ENCODE measurements at places on chromosomes 5 and 9. TPM values are rescaled to one million over a fixed set of nuclear protein-coding genes. Genes with fewer than 3 reads are reported as not detected.

DNA sequence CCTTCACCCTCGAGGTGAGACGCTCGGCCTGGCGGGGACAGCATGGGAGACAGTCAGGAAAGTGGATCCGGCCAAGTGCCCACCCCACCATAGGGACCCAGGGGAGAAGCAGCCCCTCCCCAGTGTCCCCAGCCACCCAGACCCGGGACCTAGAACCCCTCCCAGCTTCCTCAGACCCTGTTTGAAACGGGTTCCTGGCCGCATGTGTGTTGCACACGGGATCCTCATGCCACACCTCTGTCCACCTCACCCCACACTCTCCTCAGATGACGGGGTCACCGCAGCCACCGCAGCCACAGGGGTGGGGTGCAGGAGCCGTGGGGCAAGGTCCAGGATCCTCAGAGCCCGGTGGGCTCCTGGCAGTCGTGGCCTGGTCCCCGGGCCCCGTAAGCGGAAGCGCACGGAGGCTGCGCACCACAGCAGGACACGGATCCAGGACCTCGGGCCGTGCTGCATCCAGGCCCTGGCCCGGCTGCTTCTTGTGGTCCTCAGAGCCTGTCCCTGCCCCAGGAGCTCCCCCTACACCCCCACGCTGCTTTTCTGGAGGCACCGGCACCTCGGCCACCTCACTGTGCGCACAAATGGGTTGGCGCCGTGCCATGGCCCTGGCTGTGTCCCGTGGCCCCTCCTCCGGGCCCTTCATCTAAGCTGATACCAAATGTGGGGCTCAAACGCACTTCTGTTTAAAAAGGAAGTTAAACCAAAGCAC is 15.3 kb downstream of the TERT start:
- H3K36me3 ChIP-seq, result no peaks in the 10 kb centered on the region
- no peak overlapping the region for H3K4me3 ChIP-seq
- no peaks in the 10 kb centered on the region for H3K4me1 ChIP-seq
- H3K27me3 ChIP-seq, result no peaks in the 10 kb centered on the region

DNA sequence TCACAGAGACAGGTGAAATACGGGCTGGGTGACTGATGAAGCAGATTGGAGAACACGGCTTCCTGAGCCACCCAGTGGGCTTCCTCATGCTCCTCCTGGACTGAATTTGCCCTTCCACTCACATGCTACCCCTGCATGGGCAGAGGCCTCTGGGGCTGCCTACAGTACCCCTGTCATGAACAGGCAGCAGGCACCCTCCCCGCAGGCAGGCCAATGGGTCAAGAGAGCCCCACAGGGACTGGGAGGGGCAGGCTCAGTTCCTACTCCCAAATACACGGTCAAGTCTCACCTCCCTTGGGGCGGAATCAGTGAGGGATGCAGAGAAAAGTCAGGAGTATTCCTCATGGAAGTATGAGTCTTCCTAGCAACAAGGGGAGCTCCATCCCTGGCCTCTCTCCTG is 48.6 kb upstream of the ZBTB43 start:
- H3K36me3 ChIP-seq, result no peaks in the 10 kb centered on the region
- no peaks in the 10 kb centered on the region for H3K27me3 ChIP-seq
- H3K4me3 ChIP-seq, result no peak overlapping the region
- H3K27ac ChIP-seq, result no peak overlapping the region
- no peak for DNase-seq
- H3K4me1 ChIP-seq, result no peaks in the 10 kb centered on the region

DNA sequence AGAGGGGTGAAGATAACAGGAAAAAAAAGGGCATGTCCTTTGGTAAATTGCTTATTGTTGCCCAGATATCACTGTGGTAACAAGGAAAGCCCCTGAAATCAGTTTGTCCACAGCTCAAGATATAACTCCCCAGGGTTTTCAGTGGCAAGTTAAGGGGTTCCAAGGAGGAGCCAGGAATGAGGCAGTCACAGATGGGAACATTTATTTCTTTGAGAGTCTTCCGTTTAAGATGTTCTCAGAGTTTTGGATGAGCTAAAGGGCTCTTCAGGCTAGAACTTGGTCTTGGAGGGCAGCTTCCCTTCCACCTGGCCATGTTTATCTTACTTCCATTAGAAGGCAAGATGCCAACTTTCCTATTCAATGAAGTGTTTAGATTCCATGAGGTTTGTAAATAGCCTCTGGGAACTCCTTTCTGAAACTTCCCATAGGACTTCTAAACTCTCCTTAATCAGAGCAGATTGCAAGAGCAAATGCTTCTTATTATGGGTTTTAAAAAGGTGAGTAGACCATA is 277.6 kb upstream of the TNC start:
- no peaks in the 10 kb centered on the region for H3K36me3 ChIP-seq
- H3K4me1 ChIP-seq, result peaks cover 8% of the 10 kb centered on the region
- DNase-seq, result no peak
- no peak overlapping the region for H3K4me3 ChIP-seq
- no peak overlapping the region for H3K27ac ChIP-seq

GRCh38 chr9:6247266-6247665 is 31.7 kb downstream of the IL33 start:
- DNase-seq, result no peak
- H3K36me3 ChIP-seq, result no peaks in the 10 kb centered on the region
- no peaks in the 10 kb centered on the region for H3K27me3 ChIP-seq

DNM1 gene
- total RNA-seq, result 43.7 TPM

GRCh38 chr5:122078116-122079110 is at the start of gene LOX:
Gene LOX (minus strand): TSS chr5:122078259. CDS start chr5:122077985, 274 bp downstream.
- no peak within 1 kb of the TSS for H3K27ac ChIP-seq
- peaks cover 6% of the 10 kb centered on the region for H3K4me1 ChIP-seq
- peak within 1 kb of the TSS; percentile 62 for H3K4me3 ChIP-seq
- H3K27me3 ChIP-seq, result peaks cover 19% of the 10 kb centered on the region

DNA sequence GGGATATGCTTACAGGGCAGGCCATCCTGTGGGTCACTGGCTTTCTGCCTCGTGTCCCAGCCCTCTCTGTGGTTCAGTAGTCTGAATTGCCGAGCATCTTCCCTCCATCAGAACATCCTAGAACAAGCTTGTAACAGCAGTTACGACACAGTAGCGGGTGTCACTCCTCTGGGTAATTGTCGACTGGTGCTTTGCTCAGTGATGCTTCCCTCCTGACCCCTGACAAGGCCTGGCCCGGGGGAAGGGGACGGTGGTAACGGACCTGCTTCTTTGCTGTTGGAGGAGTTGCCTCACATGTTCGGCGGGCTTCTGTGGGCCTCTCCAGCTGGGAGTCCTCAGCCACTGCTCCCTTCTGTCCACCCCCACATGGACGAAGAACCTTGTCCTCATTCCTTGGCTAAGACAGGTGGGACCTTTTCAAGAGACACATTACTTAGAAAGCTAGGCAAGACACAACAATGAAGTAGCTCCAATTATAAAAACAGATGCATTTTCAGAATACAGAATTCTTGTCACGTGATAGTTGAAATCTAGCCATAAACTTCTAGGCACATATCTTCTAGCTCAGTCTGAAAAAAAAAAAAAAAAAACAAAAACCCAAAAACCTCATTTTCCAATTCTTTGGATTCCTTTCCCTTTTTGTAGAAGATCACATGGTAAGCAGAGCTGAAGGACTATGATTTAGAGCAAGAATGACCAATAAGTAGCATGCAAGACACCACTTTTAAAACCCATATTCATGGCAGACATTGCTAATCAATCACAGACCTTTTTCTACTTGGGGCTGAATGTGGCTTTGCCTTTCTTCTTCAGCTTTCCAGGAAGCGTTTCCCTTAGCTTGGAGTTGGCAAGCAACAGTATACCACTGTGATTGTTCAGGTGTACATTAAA is 25.0 kb downstream of the HMCN2 start:
- no peak overlapping the region for H3K4me3 ChIP-seq
- no peaks in the 10 kb centered on the region for H3K36me3 ChIP-seq
- no peak overlapping the region for H3K27ac ChIP-seq
- no peak for DNase-seq

GRCh38 chr5:16548115-16548514 is 68.7 kb downstream of the RETREG1 start:
- H3K4me1 ChIP-seq, result no peaks in the 10 kb centered on the region
- H3K27me3 ChIP-seq, result no peaks in the 10 kb centered on the region
- no peaks in the 10 kb centered on the region for H3K36me3 ChIP-seq
- no peak for DNase-seq
- H3K4me3 ChIP-seq, result no peak overlapping the region

- H3K4me3 ChIP-seq, result no peak overlapping the region
- H3K4me1 ChIP-seq, result no peaks in the 10 kb centered on the region
- no peak overlapping the region for H3K27ac ChIP-seq
- no peaks in the 10 kb centered on the region for H3K27me3 ChIP-seq
Measured at GRCh38 chr9:108323615-108324014, 532.2 kb downstream of the ACTL7B start.

SPAG8 gene
- 0.37 TPM for total RNA-seq
